Right atrium auricular region (tissue), 2 donors: ENCODE measurements at places on chromosomes 5 and 9.
A peak's percentile ranks its signal among the peaks of the same experiment; 100 is the strongest.

GRCh38 chr9:125479846-125480615 is 218.4 kb downstream of the GAPVD1 start:
- H3K36me3 ChIP-seq = no peaks in the 10 kb centered on the region
- H3K27me3 ChIP-seq = no peaks in the 10 kb centered on the region
- DNase-seq = no peak
- H3K4me3 ChIP-seq = no peak overlapping the region
- peaks cover 9% of the 10 kb centered on the region for H3K4me1 ChIP-seq

DNA sequence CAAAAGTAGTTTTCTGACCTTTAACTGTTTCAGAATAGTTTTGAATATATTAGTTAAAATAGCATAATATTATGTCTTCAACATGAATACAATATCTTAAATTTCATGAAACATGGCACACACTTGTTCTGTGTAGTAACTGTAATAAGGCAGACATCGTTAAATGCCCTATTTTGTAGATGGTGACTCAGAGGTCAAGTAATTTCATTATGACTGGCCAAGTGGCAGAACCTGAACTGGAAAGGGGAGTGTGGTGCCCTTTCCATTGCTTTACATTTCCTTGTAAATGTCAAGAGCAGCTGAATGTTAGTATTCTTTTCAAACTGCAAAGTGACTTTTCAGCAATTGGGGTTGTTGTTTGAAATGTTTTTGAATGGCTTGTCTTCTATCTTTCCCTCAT is 201.2 kb upstream of the CDKN2B start:
- H3K4me1 ChIP-seq = no peaks in the 10 kb centered on the region
- no peaks in the 10 kb centered on the region for H3K27me3 ChIP-seq
- no peaks in the 10 kb centered on the region for H3K36me3 ChIP-seq
- H3K4me3 ChIP-seq = no peak overlapping the region

GRCh38 chr5:56075361-56075760 is 80.6 kb upstream of the IL6ST start:
- no peak overlapping the region for H3K4me3 ChIP-seq
- peak; percentile 69 for DNase-seq
- H3K4me1 ChIP-seq = no peaks in the 10 kb centered on the region
- H3K36me3 ChIP-seq = no peaks in the 10 kb centered on the region
- H3K27me3 ChIP-seq = no peaks in the 10 kb centered on the region
- peak overlapping the region; percentile 70 for H3K27ac ChIP-seq

GRCh38 chr5:118314931-118315330 is 673.4 kb downstream of the DTWD2 start:
- no peak overlapping the region for H3K4me3 ChIP-seq
- no peaks in the 10 kb centered on the region for H3K36me3 ChIP-seq
- no peak overlapping the region for H3K27ac ChIP-seq
- H3K27me3 ChIP-seq = no peaks in the 10 kb centered on the region
- no peak for DNase-seq
- no peaks in the 10 kb centered on the region for H3K4me1 ChIP-seq

GRCh38 chr5:143312822-143313221 is 90.7 kb downstream of the NR3C1 start:
- DNase-seq = no peak
- H3K4me3 ChIP-seq = no peak overlapping the region
- H3K27me3 ChIP-seq = no peaks in the 10 kb centered on the region
- H3K27ac ChIP-seq = no peak overlapping the region
- no peaks in the 10 kb centered on the region for H3K4me1 ChIP-seq

GRCh38 chr5:112333331-112333781 is 85.7 kb downstream of the EPB41L4A start:
- H3K4me3 ChIP-seq = peak overlapping the region; percentile 13
- DNase-seq = no peak
- H3K36me3 ChIP-seq = no peaks in the 10 kb centered on the region
- H3K27ac ChIP-seq = peak overlapping the region; percentile 89

DNA sequence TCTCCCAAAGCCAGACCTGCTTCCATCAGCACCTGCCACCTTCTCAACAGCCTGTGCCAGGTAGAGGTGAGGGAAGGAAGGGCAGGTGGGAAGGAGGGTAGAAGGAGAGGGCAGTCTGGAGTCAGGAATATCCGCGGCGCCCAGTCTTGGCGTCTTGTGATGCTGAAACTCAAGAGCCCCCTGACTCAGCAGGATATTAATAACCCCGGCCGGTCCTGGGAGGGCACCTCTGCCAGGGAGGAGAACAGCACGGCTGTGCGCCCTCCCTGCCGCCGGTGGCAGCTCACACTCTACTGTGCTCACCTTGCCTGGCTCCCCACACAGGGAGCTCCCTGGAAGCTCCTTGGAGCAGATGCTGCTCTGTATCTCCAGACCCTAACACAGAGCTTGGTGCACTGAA is 11.6 kb upstream of the NTNG2 start:
- DNase-seq = no peak
- no peaks in the 10 kb centered on the region for H3K36me3 ChIP-seq
- H3K4me3 ChIP-seq = no peak overlapping the region
- peaks cover 6% of the 10 kb centered on the region for H3K4me1 ChIP-seq
- H3K27ac ChIP-seq = peak overlapping the region; percentile 23
- no peaks in the 10 kb centered on the region for H3K27me3 ChIP-seq

DNA sequence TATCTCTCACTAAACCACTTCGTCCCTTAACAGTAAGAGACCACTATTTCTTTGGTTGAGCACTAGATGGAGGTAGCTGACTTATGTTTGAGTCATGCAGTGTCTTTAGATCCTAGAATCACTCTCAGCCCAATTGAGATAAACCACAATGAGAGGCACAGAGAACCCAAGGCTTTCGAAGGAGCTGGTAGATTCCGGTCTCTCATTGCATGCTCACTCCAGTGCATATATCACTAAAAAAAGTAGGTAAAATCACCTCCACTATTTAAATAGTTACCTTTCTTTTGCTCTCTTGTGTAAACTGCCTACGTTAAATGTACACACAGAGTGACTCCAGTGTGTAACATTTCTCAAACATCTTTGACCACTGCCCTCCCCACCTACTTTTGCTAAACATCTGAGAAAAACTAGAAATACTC is 27.6 kb downstream of the ACTL7A start:
- DNase-seq = no peak
- peaks cover 39% of the 10 kb centered on the region for H3K36me3 ChIP-seq
- peaks cover 14% of the 10 kb centered on the region for H3K4me1 ChIP-seq
- H3K27ac ChIP-seq = no peak overlapping the region
- H3K27me3 ChIP-seq = no peaks in the 10 kb centered on the region

- no peaks in the 10 kb centered on the region for H3K4me1 ChIP-seq
- H3K27ac ChIP-seq = no peak overlapping the region
- H3K27me3 ChIP-seq = no peaks in the 10 kb centered on the region
- no peak overlapping the region for H3K4me3 ChIP-seq
Observed at GRCh38 chr9:70639853-70640814, 225.7 kb upstream of the KLF9 start.

- no peaks in the 10 kb centered on the region for H3K36me3 ChIP-seq
- no peaks in the 10 kb centered on the region for H3K4me1 ChIP-seq
- no peak for DNase-seq
- no peak overlapping the region for H3K27ac ChIP-seq
- no peaks in the 10 kb centered on the region for H3K27me3 ChIP-seq
- H3K4me3 ChIP-seq = no peak overlapping the region
Observed at GRCh38 chr5:35919191-35919590, 19.2 kb downstream of the CAPSL start.

DNA sequence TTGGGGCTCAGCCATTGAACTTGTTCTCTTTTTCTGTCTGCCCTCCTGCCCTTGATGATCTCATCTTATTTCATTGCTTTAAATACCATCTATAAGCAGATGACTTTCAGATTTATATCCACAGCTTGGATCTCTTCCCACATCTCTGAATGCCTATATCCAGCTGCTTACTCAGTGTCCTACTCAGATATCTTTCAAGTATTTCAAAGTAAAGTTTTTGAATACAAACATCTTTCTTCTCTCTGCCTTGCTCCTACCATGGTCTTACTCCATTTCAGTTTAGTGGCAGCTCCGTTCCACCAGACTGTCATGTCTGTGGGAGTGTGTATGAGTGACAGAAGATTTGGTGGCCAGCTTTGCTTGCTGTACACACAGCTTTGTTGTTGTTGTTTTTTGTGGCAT is 59.7 kb downstream of the ERBIN start:
- no peak overlapping the region for H3K27ac ChIP-seq
- H3K4me3 ChIP-seq = no peak overlapping the region

- peak overlapping the region; percentile 72 for H3K27ac ChIP-seq
- no peak overlapping the region for H3K4me3 ChIP-seq
- H3K4me1 ChIP-seq = peaks cover 8% of the 10 kb centered on the region
Observed at GRCh38 chr9:101442318-101442717, 6.7 kb upstream of the ALDOB start.

GRCh38 chr5:173497685-173498084 is 118.8 kb downstream of the BOD1 start:
- peak overlapping the region; percentile 90 for H3K27ac ChIP-seq
- H3K27me3 ChIP-seq = no peaks in the 10 kb centered on the region
- H3K4me3 ChIP-seq = no peak overlapping the region
- peaks cover 39% of the 10 kb centered on the region for H3K4me1 ChIP-seq

DNA sequence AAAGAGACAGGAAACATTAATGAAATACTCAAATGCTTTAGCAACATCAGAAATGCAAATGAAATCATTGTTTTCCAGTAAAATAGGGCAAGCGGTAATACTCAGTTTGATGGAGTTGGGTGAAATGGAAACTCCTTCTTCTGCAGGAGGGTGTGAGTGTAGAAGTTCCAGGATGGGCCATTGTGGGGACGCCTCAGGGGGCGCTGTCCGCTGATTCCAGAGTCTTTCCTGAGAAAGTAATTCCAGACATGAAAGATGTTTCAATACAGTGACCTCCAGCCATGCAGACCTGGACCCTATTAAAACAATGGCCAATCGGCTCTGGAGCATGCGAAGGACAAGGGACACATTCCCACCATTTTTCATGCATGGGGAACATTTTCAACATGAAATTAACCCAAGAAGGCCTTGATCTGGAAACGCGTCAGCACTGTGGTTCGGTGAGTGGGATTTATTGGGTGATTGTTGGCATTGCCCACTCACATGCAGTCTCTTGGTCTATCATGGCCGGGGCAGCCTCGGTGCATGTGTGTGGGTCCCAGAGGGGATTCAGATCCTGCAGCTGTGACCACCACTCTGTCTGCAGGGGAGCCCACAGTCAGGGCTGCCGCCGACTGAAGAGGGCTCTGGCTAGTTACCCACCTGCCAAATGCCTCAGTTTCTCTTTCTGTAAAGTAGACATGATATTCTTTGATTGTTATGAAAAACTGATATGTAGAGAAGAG is 132.6 kb upstream of the IRX4 start:
- no peaks in the 10 kb centered on the region for H3K27me3 ChIP-seq
- H3K4me3 ChIP-seq = no peak overlapping the region
- no peaks in the 10 kb centered on the region for H3K4me1 ChIP-seq
- no peak overlapping the region for H3K27ac ChIP-seq
- DNase-seq = no peak
- no peaks in the 10 kb centered on the region for H3K36me3 ChIP-seq

GRCh38 chr5:23208959-23209431 is 298.4 kb upstream of the PRDM9 start:
- no peaks in the 10 kb centered on the region for H3K27me3 ChIP-seq
- H3K27ac ChIP-seq = no peak overlapping the region
- DNase-seq = no peak
- no peaks in the 10 kb centered on the region for H3K4me1 ChIP-seq

GRCh38 chr9:77916410-77916819 is 115.2 kb downstream of the GNAQ start:
- no peak overlapping the region for H3K27ac ChIP-seq
- H3K4me1 ChIP-seq = no peaks in the 10 kb centered on the region
- H3K4me3 ChIP-seq = no peak overlapping the region
- no peaks in the 10 kb centered on the region for H3K27me3 ChIP-seq

- peaks cover 8% of the 10 kb centered on the region for H3K4me1 ChIP-seq
- no peak overlapping the region for H3K4me3 ChIP-seq
- peaks cover 66% of the 10 kb centered on the region for H3K36me3 ChIP-seq
- H3K27me3 ChIP-seq = no peaks in the 10 kb centered on the region
- H3K27ac ChIP-seq = no peak overlapping the region
Observed at GRCh38 chr5:171410181-171410580, 9.3 kb upstream of the FGF18 start.

DNA sequence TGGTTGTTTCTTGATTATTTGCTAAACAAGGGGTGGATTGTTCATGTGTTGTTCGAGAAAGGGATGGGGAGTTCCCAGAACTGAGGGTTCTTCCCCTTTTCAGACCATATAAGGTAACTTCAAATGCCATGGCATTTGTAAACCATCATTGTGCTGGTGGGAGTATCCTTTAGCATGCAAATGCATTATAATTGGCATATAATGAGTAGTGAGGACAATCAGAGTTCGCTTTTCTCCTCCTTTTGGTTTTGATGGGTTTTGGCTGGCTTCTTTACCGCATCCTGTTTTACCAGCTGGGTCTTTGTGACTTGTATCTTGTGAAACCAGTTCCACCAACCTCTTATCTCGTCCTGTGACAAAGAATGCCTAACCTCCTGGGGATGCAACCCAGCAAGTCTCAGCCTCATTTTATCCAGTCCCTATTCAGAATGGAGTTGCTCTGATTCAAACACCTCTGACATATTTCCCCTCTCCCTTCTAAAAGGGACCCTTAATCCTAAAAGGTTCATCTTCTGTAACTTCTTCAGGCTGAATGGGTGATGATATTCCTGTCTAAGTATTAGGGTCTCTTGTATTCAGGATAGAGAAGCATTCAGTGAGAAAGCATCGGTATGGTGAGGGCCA is 8.7 kb upstream of the FBN2 start:
- no peaks in the 10 kb centered on the region for H3K4me1 ChIP-seq
- no peak overlapping the region for H3K27ac ChIP-seq
- H3K4me3 ChIP-seq = no peak overlapping the region
- no peak for DNase-seq

GRCh38 chr5:75169516-75169915 is 67.2 kb downstream of the ANKRD31 start:
- no peaks in the 10 kb centered on the region for H3K36me3 ChIP-seq
- H3K4me1 ChIP-seq = no peaks in the 10 kb centered on the region
- H3K27ac ChIP-seq = no peak overlapping the region
- DNase-seq = no peak
- no peak overlapping the region for H3K4me3 ChIP-seq
- H3K27me3 ChIP-seq = no peaks in the 10 kb centered on the region

GRCh38 chr9:135372036-135372435 is 107.5 kb upstream of the PPP1R26 start:
- no peaks in the 10 kb centered on the region for H3K4me1 ChIP-seq
- no peak overlapping the region for H3K27ac ChIP-seq
- H3K27me3 ChIP-seq = no peaks in the 10 kb centered on the region

DNA sequence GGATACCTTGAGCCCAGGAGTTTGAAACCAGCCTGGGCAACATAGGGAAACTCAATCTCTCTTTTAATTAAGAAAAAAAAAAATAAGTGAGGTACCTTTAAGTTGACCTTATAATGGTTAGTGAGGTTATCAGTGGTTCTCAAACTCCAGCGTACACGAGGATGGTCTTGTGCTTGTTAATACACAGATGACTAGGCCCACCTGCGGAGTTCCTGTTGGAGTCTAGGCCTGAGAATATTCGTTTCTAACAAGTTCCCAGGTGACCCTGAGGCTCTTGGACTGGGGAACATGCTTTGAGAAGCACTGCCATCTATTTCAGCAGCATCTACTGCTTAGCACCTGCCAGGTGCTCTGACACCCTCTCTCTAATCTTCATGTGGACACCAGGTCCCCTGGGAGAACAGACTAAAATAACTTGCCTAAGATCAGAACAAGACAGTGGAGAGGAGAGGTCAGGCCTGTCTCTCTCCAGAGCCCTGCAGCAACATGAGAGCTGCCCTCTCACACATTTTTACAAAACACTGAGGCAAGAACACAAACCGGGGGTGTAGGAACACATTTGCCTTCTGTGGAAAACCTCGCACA is 24.6 kb downstream of the TLE1 start:
- no peak overlapping the region for H3K4me3 ChIP-seq
- H3K36me3 ChIP-seq = no peaks in the 10 kb centered on the region
- H3K27ac ChIP-seq = no peak overlapping the region
- H3K4me1 ChIP-seq = no peaks in the 10 kb centered on the region

- peak overlapping the region; percentile 60 for H3K27ac ChIP-seq
- no peaks in the 10 kb centered on the region for H3K36me3 ChIP-seq
- no peaks in the 10 kb centered on the region for H3K27me3 ChIP-seq
- H3K4me3 ChIP-seq = peak overlapping the region; percentile 55
- DNase-seq = no peak
Observed at GRCh38 chr9:131738293-131739132, 1.4 kb downstream of the RAPGEF1 start.
